NCI-H526 (cell line): ENCODE measurements at places on chromosomes 11 and 22.
A peak's percentile ranks its signal among the peaks of the same experiment; 100 is the strongest.

DNA sequence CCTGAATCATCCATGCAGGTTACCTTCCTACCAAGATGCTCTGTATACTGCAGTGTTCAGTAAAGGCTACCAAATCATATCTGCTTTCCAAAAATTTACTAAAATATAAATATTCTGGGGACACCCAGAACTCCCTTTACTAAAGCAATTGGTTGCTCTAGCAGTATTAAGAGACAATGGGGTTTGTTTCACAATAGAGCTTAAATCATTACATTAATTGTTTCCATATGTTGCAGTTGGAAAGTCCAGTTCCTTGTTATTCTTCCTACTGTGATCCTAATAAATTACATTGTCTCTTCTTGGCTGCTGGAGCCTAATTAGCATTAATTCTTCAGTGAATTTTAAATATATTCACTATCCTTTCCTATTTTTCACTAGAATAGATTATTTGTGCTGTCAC, 316.0 kb upstream of the MTNR1B start:
- no peak for DNase-seq

GRCh38 chr11:6742260-6742659, 29.5 kb downstream of the OR2AG2 start:
- DNase-seq = no peak

- no peak for DNase-seq
Measured at GRCh38 chr11:27218421-27219038, 144.5 kb downstream of the CCDC34 start.

- no peak for DNase-seq
Measured at GRCh38 chr11:3180869-3181268, 15.8 kb upstream of the OSBPL5 start.

DNA sequence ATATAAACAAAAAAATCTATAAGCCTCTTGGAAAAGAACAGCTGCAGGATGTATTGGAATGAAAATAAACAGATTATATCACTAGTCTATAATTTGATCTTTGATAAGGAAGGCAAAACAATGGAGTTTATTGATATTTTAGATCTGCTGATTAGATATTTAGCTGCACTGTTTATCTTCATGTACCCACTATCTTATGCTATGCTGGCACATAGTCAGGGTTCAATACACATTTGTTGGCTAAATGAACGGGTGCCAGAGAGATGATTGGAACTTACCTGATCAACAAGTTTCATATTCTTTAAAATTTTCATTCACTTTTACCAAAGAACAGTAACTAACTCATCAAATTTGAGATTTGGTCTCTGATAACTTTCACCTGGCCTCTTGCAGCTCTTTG, 26.9 kb downstream of the MMP20 start:
- DNase-seq = no peak

- no peak for DNase-seq
Measured at GRCh38 chr22:46801826-46802607, 39.6 kb downstream of the TBC1D22A start.

DNA sequence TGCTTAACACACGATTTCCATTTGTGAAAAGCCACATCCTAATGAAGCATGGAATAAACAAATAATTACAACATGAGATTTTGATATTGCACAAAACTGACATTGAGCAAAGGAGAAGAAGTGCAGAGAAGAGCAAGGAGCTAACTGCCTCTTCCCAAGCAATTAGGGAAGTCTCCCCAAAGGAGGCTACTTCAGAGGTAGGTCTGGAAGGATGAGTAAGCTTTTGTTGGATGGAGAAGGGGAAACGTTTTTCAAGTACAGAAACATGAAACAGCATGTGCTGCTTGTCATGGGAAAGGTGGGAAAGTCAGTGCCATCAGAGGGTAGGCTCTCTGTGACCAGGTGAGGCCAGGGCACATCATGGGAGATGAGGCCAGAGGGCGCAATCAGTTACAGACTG, 132.2 kb upstream of the SESN3 start:
- DNase-seq = no peak

DNA sequence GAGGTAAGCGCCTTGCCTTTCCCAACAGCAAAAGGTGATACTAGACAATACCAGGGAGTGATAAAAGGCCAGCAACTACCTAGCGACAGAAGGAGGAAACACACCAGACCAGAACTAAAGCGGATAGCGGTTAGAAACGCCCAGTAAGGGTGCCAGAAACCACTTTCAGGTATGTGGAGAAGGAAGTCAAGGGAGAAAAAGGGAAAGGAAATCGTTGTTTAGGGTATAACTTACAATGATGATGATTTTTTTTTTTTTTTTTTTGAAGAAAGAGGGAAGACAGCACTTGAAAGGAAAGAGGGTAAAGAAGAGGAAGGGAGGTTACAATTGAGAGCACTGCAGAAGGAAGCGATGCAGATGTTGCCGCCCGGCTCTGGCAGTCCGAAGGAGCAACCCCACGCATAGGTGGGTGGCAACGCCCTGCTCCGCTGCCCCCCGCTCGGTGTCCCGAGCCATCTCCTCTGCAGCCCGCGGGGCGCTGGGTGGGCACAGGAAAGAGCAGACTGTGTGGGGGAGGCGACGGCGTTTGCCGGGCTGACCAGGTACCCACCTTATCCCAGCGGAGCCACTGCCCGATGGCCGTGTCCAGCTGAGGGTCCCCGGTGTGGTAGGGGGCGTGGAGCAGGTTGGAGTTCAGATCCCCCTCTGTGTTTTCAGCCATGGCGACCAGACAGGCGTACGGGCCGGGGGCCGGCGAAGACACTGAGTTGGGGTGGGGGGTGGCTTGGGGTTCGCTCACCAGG, 561 bp downstream of the PGM2L1 start:
- DNase-seq = peak; percentile 76

GRCh38 chr22:21068681-21069276, 23.0 kb downstream of the LRRC74B start:
- DNase-seq = no peak

GRCh38 chr11:123135863-123136446, 59.1 kb downstream of the CLMP start:
- DNase-seq = no peak

- no peak for DNase-seq
Measured at GRCh38 chr11:27386181-27386845, 23.3 kb upstream of the CCDC34 start.

GRCh38 chr11:133269267-133269666, 263.0 kb downstream of the OPCML start:
- no peak for DNase-seq

- no peak for DNase-seq
Measured at GRCh38 chr11:117806846-117807245, 9.8 kb upstream of the DSCAML1 start.

DNA sequence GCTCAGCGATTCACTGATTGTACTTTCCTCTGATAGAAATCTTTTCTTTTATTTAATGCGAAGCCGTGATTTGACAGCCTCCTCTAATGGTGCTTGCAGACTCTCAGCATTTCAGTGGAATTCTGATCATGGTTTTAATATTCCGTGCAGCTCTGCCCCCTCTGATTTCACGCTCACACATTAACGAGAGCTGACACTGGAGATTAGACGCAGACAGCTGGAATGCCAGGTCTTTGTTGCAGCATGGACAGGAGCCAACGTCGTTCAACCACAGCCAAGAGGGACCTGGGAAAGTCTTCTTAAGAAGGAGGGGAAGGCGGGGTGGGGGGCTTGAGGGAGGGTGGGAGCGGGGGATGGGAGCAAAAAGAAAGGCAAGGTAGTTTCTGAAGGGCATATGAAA, 186.4 kb downstream of the BLID start:
- DNase-seq = no peak

DNA sequence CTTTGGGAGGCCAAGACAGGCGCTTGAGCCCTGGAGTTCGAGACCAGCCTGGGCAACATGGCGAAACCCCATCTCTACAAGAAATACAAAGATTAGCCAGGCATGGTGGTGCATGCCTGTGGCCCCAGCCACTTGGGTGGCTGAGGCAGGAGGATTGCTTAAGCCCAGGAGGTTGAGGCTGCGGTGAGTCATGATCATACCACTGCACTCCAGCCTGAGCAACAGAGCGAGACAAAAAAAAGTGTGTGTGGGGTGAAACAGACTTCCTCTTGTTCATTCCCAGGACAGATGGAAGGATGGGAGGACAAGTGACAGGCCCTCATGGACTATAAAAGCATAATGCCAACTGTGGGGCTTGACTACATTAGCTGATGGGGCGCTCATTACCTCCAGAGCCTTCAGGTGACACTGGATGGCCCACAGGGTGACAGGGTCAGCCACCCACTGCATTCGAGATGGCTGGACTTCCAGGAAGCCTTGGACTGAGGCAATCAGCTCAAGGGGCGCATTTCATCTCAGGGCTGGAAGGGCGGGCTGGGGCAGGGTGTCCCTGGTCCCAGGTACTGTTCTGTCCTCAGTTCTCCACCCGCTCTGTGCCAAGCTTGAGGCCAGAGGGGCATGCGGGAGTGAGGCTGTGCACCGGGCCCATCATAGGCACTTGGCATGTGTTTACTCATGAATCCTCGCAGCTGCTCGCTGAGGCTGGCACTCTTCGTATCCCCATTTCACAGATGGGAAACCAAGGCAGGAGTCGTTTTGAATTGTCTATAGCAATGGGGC, 12.5 kb downstream of the NPTXR start:
- DNase-seq = no peak

DNA sequence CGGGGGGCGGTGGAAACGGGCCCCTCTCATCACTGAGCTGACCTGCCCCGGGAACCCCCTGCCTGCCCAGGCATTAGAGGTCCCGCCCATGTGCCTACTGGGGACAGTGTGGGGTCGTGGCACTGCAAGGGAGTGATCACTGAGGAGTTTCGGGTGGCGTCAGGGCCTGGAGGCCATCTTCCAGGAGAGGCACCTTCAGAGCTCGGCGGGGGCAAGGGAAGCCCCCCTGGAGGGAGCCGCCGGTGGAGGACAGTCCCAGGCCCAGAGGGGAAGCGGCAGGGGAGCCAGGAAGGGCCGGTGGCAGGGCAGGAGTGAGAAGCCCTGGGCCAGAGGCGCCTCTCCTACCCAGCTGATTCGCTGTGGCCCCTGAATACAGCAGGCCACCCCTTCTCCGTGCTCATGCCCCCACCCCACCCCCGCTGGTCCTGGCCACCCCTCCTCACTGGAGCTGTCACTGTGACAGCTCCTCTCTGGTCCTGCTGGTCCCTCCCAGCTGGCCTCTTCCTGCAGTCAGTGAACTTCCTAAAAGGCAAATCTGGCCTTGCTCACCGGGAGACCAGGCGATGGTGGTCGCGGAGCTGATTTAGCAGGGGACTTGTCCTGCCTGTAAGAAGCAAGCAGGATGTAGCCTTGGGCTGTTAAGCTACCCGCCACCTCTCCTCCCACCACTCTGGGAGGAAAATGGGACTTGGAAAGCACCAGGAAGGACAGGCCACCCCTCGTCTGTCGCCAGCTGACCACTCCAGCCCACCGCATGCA, 2.0 kb upstream of the MAPK11 start:
- DNase-seq = no peak

DNA sequence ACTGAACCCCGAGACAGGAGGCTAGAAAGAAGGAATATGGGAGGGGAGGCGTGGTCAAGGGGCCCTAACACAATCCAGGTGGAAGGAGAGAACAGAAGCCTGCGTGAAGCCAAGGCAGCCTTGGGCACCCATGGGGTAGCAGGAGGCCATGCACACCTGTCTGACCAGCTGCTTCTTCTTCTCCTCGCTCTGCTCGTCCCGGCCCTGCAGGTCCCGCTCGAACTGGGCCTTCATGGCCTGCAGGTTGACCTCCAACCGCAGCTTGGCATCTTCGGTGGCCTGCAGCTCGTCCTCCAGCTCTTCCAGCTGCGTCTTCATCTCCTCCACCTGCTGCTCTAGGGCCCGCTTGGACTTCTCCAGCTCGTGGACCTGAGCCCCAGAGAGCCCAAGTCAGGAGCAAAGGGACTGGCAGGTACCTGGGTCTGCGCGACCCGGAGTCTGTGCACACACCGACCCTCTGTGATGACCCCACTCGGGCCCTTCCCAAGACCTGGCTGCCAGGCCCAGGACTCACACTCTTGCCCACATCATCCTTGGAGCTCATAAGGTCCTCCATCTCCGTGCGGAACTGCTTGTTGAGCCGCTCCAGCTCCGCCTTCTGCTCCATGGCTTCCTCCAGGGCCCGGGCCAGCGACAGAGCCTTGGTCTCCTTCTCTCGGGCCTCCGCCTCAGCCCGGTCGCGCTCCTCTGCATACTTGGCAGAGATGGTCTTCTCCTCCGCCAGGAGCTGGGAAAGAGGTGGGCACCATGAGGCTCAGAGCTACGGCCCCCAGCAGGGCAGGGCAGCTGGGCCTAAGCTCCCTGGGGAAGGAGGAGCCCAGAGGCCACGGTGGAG, 35.9 kb downstream of the APOL1 start:
- no peak for DNase-seq

- DNase-seq = no peak
Measured at GRCh38 chr11:66477263-66478201, 2.7 kb upstream of the DPP3 start.

- no peak for DNase-seq
Measured at GRCh38 chr11:12083380-12083779, 27.0 kb upstream of the MICAL2 start.

DNA sequence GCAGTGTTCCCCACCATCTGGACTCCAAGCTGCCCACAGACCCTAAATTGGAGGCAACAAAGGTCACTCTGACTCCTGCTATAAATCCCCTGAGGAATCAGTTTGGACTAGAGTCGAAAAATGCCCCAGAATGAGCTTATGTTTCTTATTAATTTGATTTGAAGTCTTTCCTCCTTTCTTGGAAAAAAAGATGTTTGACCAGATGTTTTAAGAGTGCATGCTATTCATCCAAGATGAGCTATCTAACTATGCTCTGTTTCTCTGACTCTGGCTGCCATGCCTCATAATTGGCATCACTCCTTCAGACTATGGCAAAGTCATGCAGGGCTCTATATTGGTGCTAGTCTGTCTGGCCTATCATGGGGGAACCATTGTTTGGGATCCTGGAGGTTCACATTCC, 174.0 kb downstream of the SPON1 start:
- DNase-seq = no peak

- DNase-seq = no peak
Measured at GRCh38 chr11:64339754-64340408, at the start of gene CCDC88B. TSS of gene CCDC88B (plus strand) at chr11:64340204. CDS start at chr11:64340267, 63 bp downstream.
